NCI-H2227 treated with DMSO at 0.1 percent for 48 hours (cell line): ENCODE measurements at places on chromosomes 2 and 18.

- peak; percentile 69 for DNase-seq
Observed at GRCh38 chr18:2654928-2655177, 673 bp upstream of the SMCHD1 start.

GRCh38 chr2:173658946-173659371 is 304.3 kb downstream of the CDCA7 start:
- DNase-seq, result no peak

DNA sequence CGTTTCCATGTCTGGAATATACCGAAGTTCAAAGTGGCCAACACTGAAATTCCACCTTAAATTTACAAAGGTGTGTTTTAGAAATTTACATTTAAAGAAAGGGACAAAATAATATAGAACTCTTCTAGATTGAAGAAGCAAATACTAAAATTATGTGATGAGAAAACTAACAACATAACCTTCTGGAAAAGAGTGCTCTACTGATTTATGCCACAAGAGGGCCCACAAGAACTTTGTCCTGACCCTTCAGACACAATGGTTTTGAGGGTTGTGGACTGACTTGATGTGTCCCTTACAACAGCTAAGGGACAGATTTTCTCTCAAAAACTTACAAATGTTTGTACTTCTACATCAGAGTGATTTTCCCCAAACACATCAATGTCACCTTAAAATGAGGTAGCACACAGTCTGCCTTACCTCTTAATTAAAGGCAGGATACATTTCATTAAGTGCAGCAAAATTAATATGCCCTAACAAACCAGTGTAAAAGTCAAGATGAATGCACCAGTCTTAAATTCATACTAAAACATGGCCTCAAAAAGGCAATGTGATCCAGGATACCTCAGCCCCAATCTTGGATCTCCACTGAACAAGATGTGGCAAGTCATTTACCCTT is 36.2 kb downstream of the EIF2AK3 start:
- peak; percentile 56 for DNase-seq

GRCh38 chr2:208671284-208671683 is 264.7 kb downstream of the PTH2R start:
- no peak for DNase-seq

GRCh38 chr2:109143214-109144187 is 14.5 kb downstream of the SH3RF3 start:
- DNase-seq, result no peak
